ENCODE measurements at places on chromosomes 11 and 22. TPM values are rescaled to one million over a fixed set of nuclear protein-coding genes. Genes with fewer than 3 reads are reported as not detected.

DNA sequence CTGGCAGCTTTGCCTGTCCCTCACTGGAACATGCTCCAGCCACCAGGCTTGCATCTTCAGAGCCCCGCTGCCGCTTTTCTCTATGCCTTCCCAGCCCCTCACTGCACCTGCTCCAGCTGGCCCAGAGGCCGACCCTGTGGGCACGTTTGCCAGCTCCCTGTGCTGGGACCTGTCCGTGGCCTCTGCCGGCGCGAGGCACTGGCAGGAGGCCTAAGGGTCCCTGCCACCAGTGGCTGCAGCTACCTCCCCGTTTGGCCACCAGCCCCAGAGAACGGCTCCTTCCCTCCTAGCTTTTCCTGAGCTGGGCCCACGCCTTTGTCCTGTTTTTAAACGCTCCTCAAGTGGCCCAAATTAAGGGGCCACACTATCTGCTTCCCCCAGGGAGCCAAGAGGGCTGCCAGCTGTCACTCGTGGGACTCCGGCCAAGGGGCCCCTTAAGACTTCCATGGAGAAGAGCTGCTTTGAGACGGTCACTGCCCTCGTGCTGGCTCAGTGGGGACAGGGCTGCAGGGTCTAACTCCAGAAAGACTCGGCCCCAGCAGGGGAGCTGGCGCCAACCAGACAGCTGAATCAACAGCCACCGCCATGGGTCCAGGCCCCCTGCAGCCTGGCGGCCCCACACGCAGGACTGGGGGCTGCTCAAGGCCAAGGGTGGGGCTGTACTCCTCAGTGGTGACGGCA lies 24.6 kb upstream of the WNT7B start:
- H3K27me3 ChIP-seq = peaks cover 2% of the 10 kb centered on the region
- no peaks in the 10 kb centered on the region for H3K36me3 ChIP-seq
- DNase-seq = no peak
- no peaks in the 10 kb centered on the region for H3K4me1 ChIP-seq

GRCh38 chr11:86916330-86916729 lies 38.9 kb downstream of the FZD4 start:
- no peak overlapping the region for H3K4me3 ChIP-seq
- H3K27me3 ChIP-seq = no peaks in the 10 kb centered on the region
- peak overlapping the region; percentile 31 for H3K27ac ChIP-seq
- no peak for DNase-seq
- H3K36me3 ChIP-seq = no peaks in the 10 kb centered on the region

The LRFN4 gene
- 37.2 TPM for total RNA-seq

The CD248 gene
- 4.8 TPM for total RNA-seq

The FGF4 gene
- not detected for total RNA-seq

- peak overlapping the region; percentile 96 for H3K4me3 ChIP-seq
- H3K27ac ChIP-seq = peak overlapping the region; percentile 43
- no peaks in the 10 kb centered on the region for H3K36me3 ChIP-seq
- no peaks in the 10 kb centered on the region for H3K27me3 ChIP-seq
- DNase-seq = no peak
Observed at GRCh38 chr11:117180020-117180419, 1.5 kb downstream of the SIDT2 start.

GRCh38 chr11:34860518-34860917 lies 55.7 kb downstream of the APIP start:
- H3K36me3 ChIP-seq = peaks cover 16% of the 10 kb centered on the region
- no peak overlapping the region for H3K27ac ChIP-seq
- H3K4me3 ChIP-seq = no peak overlapping the region

The DNAJB7 gene
- total RNA-seq = not detected

GRCh38 chr11:45649544-45650165 lies 15.8 kb downstream of the CHST1 start:
- no peak overlapping the region for H3K27ac ChIP-seq
- no peaks in the 10 kb centered on the region for H3K27me3 ChIP-seq
- no peak overlapping the region for H3K4me3 ChIP-seq
- H3K36me3 ChIP-seq = no peaks in the 10 kb centered on the region
- H3K4me1 ChIP-seq = peaks cover 13% of the 10 kb centered on the region

- peak overlapping the region; percentile 94 for H3K4me3 ChIP-seq
- H3K27me3 ChIP-seq = no peaks in the 10 kb centered on the region
- H3K36me3 ChIP-seq = no peaks in the 10 kb centered on the region
- DNase-seq = no peak
- H3K27ac ChIP-seq = peak overlapping the region; percentile 96
Observed at GRCh38 chr11:73598719-73599379, 937 bp upstream of the FAM168A start.

The ARHGAP42 gene
- 21.6 TPM for total RNA-seq

DNA sequence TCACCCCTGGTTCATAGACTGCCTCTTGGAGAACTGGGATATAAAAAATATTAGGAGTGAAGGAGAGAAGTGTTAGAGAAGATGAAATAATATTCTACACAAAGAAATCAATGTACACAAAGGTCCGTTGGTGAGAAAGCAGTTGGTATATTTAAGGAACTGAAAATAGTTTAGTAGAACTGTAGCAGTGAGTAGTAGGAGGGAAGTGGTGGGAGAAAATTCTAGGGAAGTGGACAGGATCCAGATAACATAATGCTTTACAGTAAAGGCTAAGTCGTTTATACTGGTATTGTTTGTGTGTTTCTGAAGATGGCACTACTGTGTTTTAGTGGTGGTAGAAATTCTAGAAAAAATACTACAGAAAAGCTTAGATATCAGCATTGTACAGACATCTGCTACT lies 120.8 kb upstream of the CHORDC1 start:
- no peak overlapping the region for H3K4me3 ChIP-seq
- no peaks in the 10 kb centered on the region for H3K36me3 ChIP-seq
- no peak for DNase-seq
- no peaks in the 10 kb centered on the region for H3K4me1 ChIP-seq
- peaks cover 3% of the 10 kb centered on the region for H3K27me3 ChIP-seq

The FOLR3 gene
- total RNA-seq = not detected

DNA sequence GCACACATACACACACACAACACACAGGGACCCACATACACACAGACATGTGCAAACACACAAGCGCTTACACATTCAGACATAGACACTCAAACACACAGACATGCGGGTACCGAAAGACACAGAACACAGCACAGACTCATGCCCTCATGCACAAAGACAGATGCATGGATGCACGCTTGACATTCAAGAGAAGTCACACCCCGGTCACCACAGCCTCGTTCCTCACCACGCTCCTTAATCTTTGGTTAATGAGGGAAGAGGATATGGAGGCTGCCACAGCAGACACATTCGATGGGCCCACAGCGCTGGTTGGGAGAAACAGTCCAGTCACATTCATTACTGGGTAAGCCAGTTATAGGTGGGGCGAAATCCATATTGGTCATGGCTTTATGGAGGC lies 51.9 kb upstream of the EIF3D start:
- DNase-seq = no peak
- no peaks in the 10 kb centered on the region for H3K36me3 ChIP-seq
- H3K27me3 ChIP-seq = peaks cover 22% of the 10 kb centered on the region
- H3K4me3 ChIP-seq = no peak overlapping the region

The MRGPRE gene
- not detected for total RNA-seq

DNA sequence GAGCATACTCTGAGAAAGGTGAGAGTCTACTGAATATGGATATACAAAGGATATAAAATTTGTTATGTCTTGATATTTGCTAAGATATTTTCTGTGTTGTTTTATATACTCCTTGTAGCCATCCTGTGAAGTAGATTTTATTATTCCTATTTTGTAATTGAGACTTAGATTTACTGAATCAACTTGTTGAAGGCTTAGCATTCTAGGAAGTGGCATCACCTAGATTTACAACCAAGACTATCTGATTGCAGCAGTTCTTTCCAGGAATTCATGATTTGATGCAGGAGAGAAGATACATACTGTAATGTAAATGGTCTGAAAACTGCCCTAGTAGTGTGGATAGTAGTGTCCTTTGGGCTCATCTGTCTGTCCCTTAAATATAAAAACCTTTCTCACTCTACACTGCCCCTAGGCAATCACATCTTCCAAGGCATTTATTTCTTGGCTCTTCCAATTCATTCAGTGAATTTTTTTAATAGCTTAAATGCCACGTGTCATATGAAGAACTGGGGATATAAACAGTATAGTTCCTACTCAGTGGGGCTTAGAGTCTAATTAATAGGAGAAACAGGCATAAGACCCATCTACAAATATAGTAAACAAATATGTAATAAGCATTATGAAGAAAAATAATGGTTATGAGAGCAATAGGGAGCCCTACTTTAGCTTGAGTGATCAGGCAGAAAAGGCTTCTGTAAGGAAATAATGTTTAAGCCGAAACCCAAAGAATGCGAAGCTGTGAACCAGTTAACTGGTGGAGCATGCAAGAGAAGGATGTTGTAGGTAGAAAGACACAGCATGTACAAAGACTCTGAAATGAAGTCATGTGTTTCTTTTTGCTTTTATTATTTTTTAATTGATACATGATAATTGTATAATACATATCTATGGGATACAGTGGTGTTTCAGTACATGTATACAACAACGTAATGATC lies 13.6 kb downstream of the IPO7 start:
- no peak overlapping the region for H3K27ac ChIP-seq
- no peak overlapping the region for H3K4me3 ChIP-seq
- peaks cover 2% of the 10 kb centered on the region for H3K36me3 ChIP-seq
- peaks cover 25% of the 10 kb centered on the region for H3K4me1 ChIP-seq

- H3K4me3 ChIP-seq = no peak overlapping the region
- H3K36me3 ChIP-seq = no peaks in the 10 kb centered on the region
- DNase-seq = peak; percentile 61
- H3K27me3 ChIP-seq = peaks cover 6% of the 10 kb centered on the region
- H3K27ac ChIP-seq = no peak overlapping the region
Observed at GRCh38 chr22:25774575-25775026, 32.6 kb downstream of the MYO18B start.

The MS4A3 gene
- total RNA-seq = not detected

GRCh38 chr11:66546368-66546965 lies at the start of gene ACTN3:
TSS of gene ACTN3 (plus strand) at chr11:66546903. CDS start at chr11:66546938, 35 bp downstream.
- peak within 1 kb of the TSS; percentile 87 for H3K4me3 ChIP-seq
- no peaks in the 10 kb centered on the region for H3K36me3 ChIP-seq
- no peak for DNase-seq
- peaks cover 25% of the 10 kb centered on the region for H3K4me1 ChIP-seq
- peaks cover 23% of the 10 kb centered on the region for H3K27me3 ChIP-seq

DNA sequence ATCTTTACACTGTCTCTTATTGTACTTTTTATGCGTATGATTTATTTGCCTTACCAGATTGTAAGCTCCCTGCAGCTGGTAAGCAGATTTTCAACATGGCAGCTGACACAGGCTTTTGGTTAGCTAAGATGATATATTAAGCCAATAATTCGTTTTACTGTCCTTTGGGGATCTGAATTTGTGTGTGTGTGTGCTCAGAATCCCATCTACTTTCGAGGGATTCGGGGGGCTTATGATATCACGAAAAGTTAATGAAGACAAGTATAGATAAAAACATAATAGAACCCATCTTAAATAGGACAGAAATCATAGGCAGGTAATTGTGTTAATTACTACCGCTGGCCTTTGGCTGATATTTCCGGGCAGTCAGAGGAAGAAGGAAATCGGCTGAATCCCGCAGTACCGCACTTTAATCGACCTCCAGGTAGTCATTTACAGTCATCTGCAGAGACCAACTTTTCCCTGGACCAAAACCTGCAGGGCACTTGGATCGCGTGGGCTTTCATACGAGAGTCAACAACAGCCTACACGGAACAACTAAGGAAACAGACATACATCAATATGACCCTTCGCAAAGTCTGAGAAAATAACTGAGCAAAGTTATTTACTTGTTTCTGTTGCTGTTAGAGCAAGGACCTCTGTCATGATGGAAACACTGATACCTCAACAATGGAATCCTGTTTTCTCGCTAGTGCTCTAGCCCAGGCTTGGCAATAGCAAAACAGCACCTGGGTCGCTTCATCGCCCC lies 802 bp downstream of the KBTBD3 start:
- H3K27me3 ChIP-seq = no peaks in the 10 kb centered on the region
- no peak for DNase-seq
- peaks cover 44% of the 10 kb centered on the region for H3K4me1 ChIP-seq
- peak overlapping the region; percentile 99 for H3K4me3 ChIP-seq
